ENCODE measurements at places on chromosomes 1 and 21. TPM values are rescaled to one million over a fixed set of nuclear protein-coding genes. Genes with fewer than 3 reads are reported as not detected.

The DNAJC6 gene
- 8.9 TPM for total RNA-seq

The CYP4A11 gene
- total RNA-seq, result not detected

The PLXNA2 gene
- total RNA-seq, result 17.7 TPM

The GSTM5 gene
- total RNA-seq, result not detected

The MAP1LC3C gene
- 3.4 TPM for total RNA-seq

The S100A5 gene
- not detected for total RNA-seq

The PCAT6 gene
- 5.4 TPM for total RNA-seq

The MIXL1 gene
- total RNA-seq, result 0.16 TPM

The OR2T29 gene
- not detected for total RNA-seq

The MOV10 gene
- 147 TPM for total RNA-seq

The KIF26B gene
- total RNA-seq, result 6.8 TPM

The LIN28A gene
- total RNA-seq, result 16.7 TPM

The FAM151A gene
- not detected for total RNA-seq

The SLAMF6 gene
- total RNA-seq, result not detected

The TRIM62 gene
- 10.8 TPM for total RNA-seq

GRCh38 chr1:241542199-241542907, 10.2 kb downstream of the KMO start:
- H3K4me3 ChIP-seq, result no peak overlapping the region
- H3K27me3 ChIP-seq, result no peaks in the 10 kb centered on the region
- no peak for DNase-seq
- H3K4me1 ChIP-seq, result no peaks in the 10 kb centered on the region
- H3K27ac ChIP-seq, result no peak overlapping the region
- no peaks in the 10 kb centered on the region for H3K36me3 ChIP-seq

DNA sequence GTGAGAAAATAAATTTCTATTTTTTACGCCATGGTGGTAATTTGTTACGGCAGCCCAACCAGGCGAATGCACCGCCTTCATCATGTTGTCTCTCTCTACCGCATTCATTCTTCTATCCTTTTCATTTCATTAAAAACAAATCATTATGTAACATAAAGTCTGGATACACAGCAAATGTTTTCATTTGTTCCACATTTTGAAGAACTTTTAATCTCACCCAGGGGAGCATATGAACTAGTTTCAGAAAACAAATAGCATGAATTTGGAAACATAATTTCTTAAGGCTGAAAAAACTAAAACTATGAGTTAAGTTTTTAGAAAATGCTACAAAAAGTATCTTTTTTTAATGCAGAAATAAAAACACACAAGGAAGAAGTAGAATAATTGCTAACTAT, 11.2 kb upstream of the OR2B11 start:
- no peak overlapping the region for H3K27ac ChIP-seq
- no peaks in the 10 kb centered on the region for H3K36me3 ChIP-seq
- H3K4me3 ChIP-seq, result no peak overlapping the region
- H3K4me1 ChIP-seq, result no peaks in the 10 kb centered on the region
- no peak for DNase-seq

- no peak overlapping the region for H3K4me3 ChIP-seq
- H3K27me3 ChIP-seq, result no peaks in the 10 kb centered on the region
Measured at GRCh38 chr1:94958081-94958480, 31.2 kb upstream of the CNN3 start.

DNA sequence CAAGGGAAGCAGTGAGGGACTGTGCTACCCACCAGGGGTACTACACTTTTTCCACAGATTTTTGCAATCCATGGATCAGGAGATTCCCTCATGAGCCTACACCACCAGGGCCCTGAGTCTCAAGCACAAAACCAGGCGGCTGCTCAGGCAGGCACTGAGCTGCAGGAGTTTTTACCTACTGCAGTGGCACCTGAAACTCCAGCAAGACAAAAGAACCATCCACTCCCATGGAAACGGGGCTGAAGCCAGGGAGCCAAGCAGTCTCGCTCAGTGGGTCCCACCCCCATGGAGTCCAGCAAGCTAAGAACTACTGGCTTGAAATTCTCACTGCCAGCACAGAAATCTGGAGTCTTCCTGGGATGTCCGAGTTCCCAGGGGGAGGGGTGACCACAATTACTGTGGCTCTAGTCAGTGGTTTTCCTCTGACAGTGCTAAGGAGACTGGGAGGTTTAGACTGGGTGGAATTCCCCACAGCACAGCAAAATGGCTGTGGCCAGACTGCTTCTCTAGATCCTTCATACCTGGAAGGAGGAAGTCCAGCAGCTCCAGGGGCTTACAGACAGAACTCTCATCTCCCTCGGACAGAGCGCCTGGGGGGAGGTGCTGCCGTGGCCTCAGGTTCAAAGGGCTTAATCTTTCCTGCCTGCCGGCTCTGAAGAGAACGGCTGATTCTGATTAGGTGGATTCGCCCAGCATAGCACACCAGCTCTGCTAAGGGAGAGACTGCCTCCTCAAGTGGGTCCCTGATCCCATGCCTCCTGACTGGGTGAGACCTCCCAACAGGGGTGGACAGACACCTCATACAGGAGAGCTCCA, 437.8 kb downstream of the LTN1 start:
- no peak overlapping the region for H3K4me3 ChIP-seq
- peaks cover 7% of the 10 kb centered on the region for H3K4me1 ChIP-seq
- no peaks in the 10 kb centered on the region for H3K27me3 ChIP-seq
- no peak overlapping the region for H3K27ac ChIP-seq
- peak; percentile 79 for DNase-seq

DNA sequence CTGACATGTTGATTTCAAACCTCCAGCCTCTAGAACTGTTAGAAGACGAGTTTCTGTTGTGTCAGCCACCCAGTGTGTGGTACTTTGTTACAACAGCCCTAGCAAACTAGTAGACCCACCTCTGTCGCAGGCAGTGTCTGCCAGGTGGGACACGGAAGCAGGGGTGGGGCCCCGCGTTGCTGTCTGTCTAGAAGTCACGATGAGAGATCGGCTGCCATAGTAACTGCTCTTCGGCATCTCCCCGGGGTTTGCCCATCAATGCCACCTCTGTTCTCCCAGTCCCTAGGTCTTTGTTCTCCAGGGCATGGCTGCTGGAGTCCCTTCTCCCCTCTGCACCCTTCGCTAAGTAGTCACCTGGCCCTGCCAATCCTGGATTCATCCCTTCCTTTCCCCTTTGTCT, 15.2 kb upstream of the CLSTN1 start:
- no peak overlapping the region for H3K4me3 ChIP-seq
- peaks cover 10% of the 10 kb centered on the region for H3K4me1 ChIP-seq
- H3K36me3 ChIP-seq, result no peaks in the 10 kb centered on the region
- no peak for DNase-seq
- H3K27ac ChIP-seq, result no peak overlapping the region
- H3K27me3 ChIP-seq, result no peaks in the 10 kb centered on the region

DNA sequence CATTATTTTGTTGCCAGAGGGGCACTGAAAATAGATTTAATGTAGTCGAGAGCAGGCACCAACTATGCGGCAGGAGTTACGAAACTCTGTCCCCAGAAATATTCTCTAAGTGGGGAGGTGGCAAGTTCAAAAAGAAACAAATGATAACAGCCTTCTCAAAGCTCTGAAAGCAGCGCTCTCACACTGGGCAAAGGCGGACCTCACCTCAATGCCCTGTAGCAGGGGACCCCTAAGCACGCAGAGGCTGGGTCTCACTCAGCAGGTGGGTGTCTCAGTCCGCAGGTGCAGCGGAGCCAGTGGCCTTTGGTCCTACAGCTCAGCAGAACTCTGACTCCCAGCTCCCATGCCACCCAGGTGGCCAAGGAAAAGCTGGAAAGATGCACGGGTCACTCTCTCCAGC, 21.8 kb upstream of the TMPRSS2 start:
- no peak for DNase-seq
- peaks cover 10% of the 10 kb centered on the region for H3K27me3 ChIP-seq
- H3K4me3 ChIP-seq, result no peak overlapping the region
- H3K27ac ChIP-seq, result no peak overlapping the region

DNA sequence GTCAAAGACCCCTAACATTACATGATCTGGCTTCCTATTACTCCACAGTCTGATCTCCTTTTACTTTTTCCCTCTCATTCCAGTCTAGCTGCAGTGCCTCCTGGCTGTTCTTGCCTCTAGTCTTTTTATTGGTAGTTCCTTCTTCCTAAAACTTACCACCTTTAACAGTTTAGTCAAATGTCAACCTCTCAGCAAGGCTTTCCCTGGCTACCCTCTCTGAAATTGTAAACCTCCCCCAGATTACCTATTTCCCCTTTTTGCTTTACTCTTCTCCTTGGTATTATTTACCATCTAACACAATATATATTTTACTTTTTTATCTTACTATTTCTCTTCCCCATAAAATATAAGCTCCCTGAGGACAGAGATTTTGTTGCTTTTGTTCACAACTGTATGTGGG, 129.6 kb downstream of the CLEC20A start:
- H3K4me1 ChIP-seq, result peaks cover 11% of the 10 kb centered on the region
- no peak overlapping the region for H3K4me3 ChIP-seq
- H3K27me3 ChIP-seq, result no peaks in the 10 kb centered on the region
- H3K27ac ChIP-seq, result no peak overlapping the region

- no peaks in the 10 kb centered on the region for H3K36me3 ChIP-seq
- peaks cover 54% of the 10 kb centered on the region for H3K4me1 ChIP-seq
- H3K4me3 ChIP-seq, result no peak overlapping the region
- peak overlapping the region; percentile 84 for H3K27ac ChIP-seq
- H3K27me3 ChIP-seq, result no peaks in the 10 kb centered on the region
Measured at GRCh38 chr1:16175610-16176553, 20.0 kb upstream of the EPHA2 start.

GRCh38 chr1:234309598-234310459, 63.4 kb upstream of the COA6 start:
- no peaks in the 10 kb centered on the region for H3K27me3 ChIP-seq
- DNase-seq, result peak; percentile 72
- H3K4me1 ChIP-seq, result peaks cover 13% of the 10 kb centered on the region
- H3K36me3 ChIP-seq, result no peaks in the 10 kb centered on the region

DNA sequence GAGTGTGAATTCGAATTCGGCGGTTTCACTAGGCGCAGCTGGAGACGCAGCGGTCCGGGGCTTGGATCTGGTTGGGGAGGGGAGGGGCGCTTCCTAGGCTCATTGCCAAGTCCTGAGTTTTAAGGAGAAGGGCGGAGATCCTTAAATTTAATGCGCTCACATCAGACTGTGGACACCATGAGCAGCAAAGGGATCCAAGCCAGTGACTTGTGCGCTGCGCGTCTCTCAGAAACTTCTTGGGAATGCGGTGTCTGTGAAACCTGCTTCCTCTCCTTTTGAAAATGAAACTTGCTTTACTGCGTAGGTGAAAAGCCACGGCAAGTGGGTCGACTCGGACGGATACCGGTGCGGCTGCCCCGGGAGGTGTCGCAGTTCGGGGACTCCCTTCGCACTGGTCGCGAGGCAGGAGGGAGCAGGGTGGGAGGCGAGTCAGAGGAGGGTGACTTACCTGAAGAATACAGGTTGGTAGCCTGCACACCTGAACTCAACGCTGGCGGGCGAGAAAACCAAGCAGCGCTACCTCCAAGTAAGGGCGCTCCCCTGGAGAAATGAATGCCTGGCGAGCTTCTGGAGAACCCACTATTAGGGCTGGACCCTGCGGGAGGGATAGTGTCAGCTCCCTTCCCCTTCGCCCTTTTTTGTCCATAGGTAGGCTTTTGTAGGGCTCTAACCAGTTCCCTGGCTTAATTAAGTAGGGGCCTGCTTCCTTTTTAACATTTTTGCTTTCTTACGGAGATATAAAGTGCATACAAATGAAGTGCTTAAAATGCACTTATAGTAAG, 992 bp downstream of the TENT5C start:
- H3K36me3 ChIP-seq, result no peaks in the 10 kb centered on the region
- DNase-seq, result peak; percentile 43
- peaks cover 7% of the 10 kb centered on the region for H3K4me1 ChIP-seq
- H3K4me3 ChIP-seq, result peak overlapping the region; percentile 85

GRCh38 chr1:207917080-207917479, 6.2 kb upstream of the CD34 start:
- no peaks in the 10 kb centered on the region for H3K36me3 ChIP-seq
- H3K4me1 ChIP-seq, result no peaks in the 10 kb centered on the region
- DNase-seq, result no peak

- H3K27me3 ChIP-seq, result peaks cover 2% of the 10 kb centered on the region
- no peaks in the 10 kb centered on the region for H3K36me3 ChIP-seq
- H3K27ac ChIP-seq, result no peak overlapping the region
- H3K4me1 ChIP-seq, result no peaks in the 10 kb centered on the region
- H3K4me3 ChIP-seq, result no peak overlapping the region
Measured at GRCh38 chr1:228804640-228805413, 69.5 kb downstream of the RHOU start.

- no peak for DNase-seq
- no peaks in the 10 kb centered on the region for H3K4me1 ChIP-seq
- no peak overlapping the region for H3K27ac ChIP-seq
- H3K4me3 ChIP-seq, result no peak overlapping the region
- H3K36me3 ChIP-seq, result no peaks in the 10 kb centered on the region
Measured at GRCh38 chr1:182643699-182644098, 39.5 kb upstream of the RGS16 start.

DNA sequence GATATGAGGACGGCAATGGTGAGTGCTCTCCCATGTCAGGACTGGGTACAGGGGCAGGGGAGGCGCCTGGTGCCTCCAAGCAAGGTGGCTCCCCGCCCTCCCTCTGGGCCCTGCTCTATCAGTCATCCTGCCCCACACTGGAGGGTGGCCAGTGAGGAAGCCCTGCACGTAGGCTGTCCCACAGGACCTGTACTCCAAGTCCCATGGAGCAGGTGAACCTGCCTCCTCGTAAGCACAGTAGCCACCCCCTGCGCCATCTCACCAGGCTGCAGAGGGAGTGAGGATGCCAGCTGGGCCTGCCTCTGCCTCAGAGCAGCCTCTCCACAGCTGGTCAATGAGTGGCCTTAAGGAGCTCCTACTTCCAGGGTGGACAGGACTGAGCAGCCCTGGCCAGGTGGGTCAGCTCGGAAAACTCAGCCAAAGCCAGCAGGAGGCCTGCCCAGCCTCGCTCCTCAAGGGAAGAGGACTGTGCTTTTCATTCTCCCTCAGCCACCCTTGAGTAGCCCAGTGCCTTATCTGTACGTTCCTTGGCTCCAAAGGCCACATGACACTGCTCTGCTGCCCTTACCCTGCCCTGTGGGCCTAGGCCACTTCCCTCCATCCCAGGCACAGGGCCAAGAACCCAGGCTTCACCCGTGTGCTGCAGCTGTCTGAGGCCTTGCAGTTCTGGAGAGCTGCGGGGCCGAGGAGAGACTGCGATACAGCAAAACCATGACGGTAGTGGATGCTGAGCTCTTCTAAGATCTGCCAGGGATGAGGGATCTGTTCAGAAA, 39.6 kb downstream of the SLC45A1 start:
- H3K27me3 ChIP-seq, result no peaks in the 10 kb centered on the region
- DNase-seq, result no peak
- H3K36me3 ChIP-seq, result peaks cover 22% of the 10 kb centered on the region
- H3K27ac ChIP-seq, result no peak overlapping the region
- H3K4me1 ChIP-seq, result no peaks in the 10 kb centered on the region
- no peak overlapping the region for H3K4me3 ChIP-seq

Measured in astrocyte (in vitro differentiated cells and primary cell).